ENCODE measurements at places on chromosomes 3 and 15. TPM values are rescaled to one million over a fixed set of nuclear protein-coding genes. Genes with fewer than 3 reads are reported as not detected.

Gene C3orf70
- total RNA-seq: 12.7 TPM

Gene PROS1
- total RNA-seq: 11.2 TPM

Gene DZIP3
- 6.8 TPM for total RNA-seq

Gene BFSP2
- total RNA-seq: not detected

DNA sequence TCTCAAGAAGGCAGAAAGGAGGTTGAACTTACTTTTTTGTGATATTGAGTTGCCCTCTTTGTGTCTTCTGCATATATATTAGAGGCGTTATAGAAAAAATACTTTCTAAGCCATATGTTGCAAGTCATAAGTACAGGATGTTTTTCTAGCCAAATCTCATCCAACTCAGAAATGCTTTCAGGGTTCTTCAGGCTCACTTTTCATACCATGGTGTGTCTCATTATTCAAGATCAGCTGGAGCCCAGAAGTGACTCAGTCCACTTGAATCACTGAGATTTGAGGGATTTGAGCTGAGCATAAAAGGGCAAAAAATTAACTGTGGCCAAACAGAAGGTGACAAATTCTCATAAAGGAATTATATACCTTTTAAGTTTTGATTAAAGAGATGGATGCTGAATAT is 157.3 kb downstream of the WNT5A start:
- no peak for DNase-seq

DNA sequence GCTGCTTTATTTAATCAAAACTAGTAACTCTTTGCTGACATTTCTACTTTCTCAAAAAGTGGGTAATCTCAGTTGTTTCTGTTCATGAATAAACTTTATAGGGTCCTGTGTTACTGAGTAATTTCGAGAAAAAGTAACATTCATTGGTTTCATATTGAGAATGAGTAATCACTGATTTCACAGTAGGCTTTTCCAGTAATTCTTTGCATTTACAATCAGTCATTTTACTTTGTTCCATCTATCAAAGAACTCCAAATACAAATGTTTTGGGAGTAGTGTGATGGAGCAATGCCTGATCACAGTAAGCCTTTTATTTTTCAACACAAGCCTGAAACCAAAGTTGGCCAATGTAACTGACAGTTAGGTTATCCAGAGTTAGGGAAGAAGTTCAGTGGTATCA is 353.6 kb downstream of the ULK4 start:
- no peak for DNase-seq

DNA sequence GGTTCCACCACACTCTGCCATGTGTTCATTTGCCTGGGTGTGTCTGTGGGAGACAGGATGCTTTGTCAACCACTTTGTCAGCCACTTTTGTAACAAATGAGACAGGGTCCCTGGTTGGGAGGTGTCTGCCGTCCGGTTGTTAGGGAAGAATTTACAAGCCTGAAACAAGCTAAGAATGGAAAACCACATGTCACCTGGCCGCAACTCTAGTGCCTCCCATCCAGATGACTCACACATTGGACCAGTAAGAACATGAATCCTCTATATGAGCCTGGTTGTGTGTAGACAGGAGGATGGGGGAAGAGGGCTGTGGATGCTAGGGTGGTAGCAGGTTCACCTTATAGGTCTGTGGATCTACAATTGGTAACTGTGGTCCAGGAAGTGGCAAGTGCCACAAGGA is 335.3 kb downstream of the CLSTN2 start:
- no peak for DNase-seq

- no peak for DNase-seq
Observed at GRCh38 chr3:97968376-97968775, 3.9 kb downstream of the RIOX2 start.

Data from colonic mucosa (tissue), 4 donors.